WTC11 (cell line): ENCODE measurements at places on chromosomes 3 and 15. TPM values are rescaled to one million over a fixed set of nuclear protein-coding genes. Genes with fewer than 3 reads are reported as not detected.

GRCh38 chr15:62488387-62488786, 323.3 kb upstream of the C2CD4B start:
- DNase-seq = no peak

DNA sequence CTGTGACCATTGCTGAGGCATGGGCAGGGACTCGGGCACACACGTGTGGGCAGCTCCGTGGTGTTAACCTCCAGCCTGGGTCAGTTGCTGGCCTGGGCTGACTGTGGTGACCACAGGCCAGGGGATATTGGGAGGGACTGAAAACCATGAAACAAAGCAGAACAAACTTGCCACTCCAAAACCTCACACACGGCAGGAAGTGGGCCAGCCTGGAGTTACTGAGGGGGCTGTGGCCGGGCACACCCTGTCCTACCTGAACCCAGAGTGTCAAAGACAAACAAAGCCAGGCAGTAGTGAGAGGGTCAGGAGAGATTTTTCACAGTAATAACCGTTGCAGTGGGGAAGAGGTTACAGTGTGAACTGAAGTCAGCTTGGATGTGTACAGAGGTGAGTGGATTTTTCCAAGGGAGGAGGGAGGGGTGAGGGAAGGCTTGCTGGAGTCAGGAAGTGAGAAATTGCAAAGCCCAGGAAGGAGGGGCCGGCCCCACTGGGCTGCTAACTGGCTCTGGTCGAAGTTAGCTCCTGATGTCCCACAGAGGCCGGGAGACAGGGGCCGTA, 40.0 kb upstream of the ATP10A start:
- DNase-seq = no peak

- DNase-seq = no peak
Observed at GRCh38 chr3:110301781-110302180, 769.8 kb upstream of the NECTIN3 start.

DNA sequence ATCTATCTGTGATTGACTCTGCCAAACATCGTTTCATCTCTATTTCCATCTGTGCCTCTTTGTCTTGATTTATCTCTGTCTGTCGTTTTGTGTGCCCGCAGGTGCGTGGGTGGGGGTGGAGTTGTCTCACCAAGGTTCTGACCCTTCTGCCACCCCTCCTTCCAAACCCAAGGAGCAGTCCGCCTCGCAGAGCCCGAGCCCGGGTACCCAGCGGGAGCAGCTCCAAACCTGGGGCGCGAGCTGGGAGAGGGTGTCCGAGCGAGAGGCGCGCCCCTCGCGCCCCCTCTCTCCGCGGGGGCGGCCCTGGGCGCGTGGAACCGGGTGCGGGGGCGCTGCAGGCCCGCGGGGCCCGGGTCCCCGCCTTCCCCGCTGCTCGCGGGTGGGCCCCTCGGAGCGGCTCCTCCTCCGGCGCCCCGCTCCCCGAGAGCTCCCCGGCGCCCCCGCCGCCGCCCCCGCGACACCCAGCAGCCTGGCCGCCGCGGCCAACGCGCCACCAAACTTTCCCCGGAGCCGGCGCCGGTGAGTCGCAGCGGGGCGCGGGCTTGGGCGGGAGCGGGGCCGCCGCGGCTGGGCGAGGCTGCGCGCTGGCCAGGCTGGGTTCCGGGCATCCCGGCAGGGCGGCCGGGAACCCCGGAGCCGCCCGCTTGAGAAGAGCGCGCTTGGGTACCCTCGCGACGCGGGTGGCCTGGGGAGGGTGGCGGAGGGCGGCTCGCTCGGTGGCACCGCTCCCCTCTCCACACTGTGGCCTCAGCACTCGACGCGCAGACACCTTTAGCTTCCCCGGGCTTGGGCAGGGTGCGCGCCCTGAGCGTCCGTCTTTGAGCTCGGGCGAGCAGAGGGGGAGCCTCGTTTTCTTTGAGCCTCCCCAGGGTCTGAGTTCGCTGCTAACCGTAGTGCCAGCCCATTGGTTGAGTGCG, at the start of gene HRH1:
Gene HRH1 (plus strand): TSS at position 458 of the 917 bp plus-strand sequence. CDS start 104,545 bp downstream, outside the sequence.
- peak; percentile 29 for DNase-seq

RTP3 gene
- total RNA-seq = not detected in 3 replicates

- DNase-seq = no peak
Observed at GRCh38 chr15:74306781-74307217, 60.6 kb downstream of the CYP11A1 start.

DNA sequence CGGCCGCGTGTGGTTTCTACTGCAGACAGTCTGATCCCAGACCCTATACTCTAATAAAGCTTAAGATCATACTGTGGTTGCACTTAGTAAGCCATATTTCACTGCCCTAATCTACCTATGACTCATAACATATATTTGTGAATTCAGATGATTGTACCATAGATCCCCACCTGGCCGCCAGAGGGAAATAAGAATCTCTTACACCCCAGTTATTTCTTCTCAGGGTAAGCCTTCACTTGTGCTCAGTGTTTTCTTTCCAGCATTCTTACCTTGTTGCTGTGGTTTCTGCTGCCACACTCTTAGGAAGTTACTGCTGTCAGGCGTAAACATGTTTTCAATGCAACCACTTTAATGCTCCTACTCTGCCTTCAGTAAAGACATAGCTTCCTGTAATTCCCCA, 105.9 kb downstream of the B3GALNT1 start:
- DNase-seq = no peak

DNA sequence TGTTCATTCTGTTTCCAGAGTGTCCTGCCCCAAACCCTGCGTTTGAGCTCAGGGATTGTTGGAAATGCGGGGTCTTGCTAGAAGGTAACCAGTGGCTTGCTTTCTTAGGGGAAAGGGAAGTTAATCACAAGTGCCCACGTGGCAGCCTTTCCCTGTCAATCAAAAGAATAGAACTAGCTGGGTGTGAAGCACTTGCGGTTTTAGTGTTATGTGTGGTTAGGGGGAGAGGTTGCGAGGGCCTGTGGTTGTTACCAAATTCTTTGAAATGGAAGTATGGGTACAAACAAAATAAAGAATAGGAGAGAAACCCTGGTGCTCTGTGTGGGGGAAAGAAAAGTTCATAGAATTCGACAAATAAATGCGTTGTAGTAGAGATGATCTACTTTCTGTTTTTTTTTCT, 67.6 kb downstream of the FNDC3B start:
- no peak for DNase-seq

- no peak for DNase-seq
Observed at GRCh38 chr3:143848704-143849103, 436 bp upstream of the SLC9A9 start.

DNA sequence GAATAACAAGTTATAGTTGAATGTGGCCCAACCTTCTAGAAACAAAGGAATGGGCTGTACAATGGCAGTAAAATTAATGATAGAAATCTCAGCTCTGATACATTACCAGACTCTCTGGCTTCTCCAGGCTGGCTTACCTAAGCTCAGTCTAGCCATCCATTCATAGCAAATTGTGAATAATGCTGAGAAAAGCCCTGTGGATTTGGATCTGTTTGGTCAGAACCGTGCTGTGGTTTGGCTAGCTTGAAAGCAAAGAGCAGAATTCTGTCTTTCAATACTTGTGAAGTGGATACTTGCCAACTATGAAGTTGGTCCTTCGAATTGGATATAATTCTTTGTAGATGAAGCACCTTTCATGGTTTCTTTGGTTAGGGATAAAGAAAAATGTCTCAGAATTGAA, 199.1 kb downstream of the EPHA3 start:
- no peak for DNase-seq

DNA sequence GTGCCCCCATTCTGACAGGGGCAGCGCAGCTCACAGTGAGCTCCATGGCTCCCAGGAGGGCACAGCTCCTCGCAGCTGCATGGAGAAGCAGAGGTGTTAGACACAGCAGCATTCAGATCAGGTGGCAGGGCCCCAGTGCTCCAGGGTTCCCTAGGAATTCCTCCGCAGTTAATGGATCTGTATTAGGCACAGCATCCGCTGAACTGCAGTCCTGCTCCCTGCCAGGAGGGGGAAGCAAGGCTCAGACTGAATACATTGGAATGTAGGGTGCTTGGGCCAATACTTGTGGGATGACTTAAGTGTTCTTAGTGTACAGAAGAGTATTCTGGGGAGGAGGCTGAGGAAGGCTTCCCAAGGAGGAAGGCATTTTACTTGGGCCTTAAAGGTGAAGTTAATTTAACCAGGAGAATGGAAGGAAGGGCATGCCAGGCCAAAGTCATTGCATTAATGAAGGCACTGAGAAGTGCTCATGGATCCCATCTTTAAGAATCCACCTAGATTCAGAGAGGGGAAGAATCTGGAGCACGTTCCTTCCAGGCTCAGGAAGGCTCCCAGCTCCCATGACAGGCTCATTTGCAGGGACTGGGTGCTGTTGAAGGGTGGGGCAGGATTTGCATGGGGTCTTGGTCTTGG, 111.6 kb downstream of the RAB11A start:
- DNase-seq = peak; percentile 90

GABRB3 gene
- 168 to 203 TPM (median 172 TPM) in 3 replicates for total RNA-seq

- DNase-seq = no peak
Observed at GRCh38 chr3:196694202-196694638, 17.8 kb downstream of the CEP19 start.

LTK gene
- 0.27 to 0.66 TPM (median 0.53 TPM) in 3 replicates for total RNA-seq

- no peak for DNase-seq
Observed at GRCh38 chr15:39478996-39479395, 101.9 kb upstream of the THBS1 start.

RPL15 gene
- 2,428 to 2,870 TPM (median 2,865 TPM) in 3 replicates for total RNA-seq

DNA sequence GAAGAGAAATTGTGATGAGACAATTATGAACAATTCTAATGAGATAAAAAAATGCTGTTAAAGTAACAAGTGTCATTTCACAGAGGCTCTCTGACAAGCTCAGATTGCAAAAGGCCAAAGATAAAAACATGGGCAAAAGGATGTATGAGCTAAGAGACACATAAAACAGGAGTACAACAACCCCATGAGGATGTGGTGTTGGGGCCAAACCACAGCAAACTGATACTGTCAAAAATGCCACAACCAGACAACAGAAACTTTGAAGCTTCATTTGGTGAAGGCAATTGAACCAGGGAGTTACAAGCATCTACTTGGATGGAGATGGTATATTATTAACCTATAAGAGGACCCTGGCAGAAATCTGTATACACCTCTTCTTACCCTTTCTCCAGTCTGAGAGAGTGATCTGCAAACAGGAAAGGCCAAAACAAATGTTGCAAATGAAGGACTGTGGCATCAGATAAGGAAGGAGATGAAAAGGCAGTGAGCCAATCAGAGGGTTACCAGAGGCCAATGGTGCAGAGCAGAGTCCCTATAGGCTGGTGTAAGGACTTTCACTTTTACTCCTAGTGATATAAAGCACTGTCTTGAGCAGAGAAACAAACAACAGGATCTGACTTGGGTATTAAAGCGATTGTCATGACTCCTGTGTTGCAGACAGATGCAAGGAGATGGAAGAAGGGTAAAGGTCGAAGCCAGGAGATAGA, 659.0 kb downstream of the NTRK3 start:
- DNase-seq = no peak

DNA sequence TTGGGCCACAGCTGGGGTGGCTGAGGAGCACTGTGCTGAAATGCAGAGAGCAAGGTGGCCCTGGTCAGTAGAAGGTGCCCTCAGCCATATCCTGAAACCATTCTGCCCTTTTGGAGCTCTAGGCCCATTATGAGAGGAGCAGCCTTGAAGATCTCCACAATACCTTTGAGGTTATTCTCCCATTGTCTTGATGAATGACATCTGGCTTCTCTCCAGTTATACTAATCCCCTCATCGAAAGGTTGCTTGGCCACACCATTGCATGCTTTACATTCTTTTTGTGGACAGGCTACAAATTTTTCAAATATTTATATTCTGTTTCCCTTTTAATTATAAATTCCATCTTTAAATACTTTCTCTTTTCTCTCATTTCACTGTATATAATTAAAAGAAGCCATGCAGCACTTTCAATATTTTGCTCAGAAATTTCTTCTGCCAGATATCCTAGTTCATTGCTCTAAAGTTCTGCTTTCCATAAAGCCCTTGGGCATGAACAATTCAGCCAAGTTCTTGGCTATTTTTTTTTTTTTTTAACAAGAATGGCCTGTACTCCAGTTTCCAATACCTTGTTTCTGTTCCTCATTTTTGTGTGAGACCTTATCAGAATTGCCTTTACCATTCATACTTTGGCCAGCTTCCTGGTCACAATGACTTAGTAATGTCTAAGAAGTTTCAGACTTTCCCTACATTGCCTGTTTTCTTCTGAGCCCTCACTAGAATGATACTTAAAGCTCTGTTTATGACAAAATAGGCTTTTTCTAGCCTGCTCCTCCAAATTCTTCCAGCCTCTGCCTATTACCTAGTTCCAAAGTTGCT, 138.9 kb upstream of the SGO1 start:
- no peak for DNase-seq

- no peak for DNase-seq
Observed at GRCh38 chr15:96325541-96326327, 4.8 kb upstream of the NR2F2 start.

RPS27L gene
- total RNA-seq = 133 to 159 TPM (median 155 TPM) in 3 replicates
